ENCODE measurements at places on chromosomes 4 and X.

DNA sequence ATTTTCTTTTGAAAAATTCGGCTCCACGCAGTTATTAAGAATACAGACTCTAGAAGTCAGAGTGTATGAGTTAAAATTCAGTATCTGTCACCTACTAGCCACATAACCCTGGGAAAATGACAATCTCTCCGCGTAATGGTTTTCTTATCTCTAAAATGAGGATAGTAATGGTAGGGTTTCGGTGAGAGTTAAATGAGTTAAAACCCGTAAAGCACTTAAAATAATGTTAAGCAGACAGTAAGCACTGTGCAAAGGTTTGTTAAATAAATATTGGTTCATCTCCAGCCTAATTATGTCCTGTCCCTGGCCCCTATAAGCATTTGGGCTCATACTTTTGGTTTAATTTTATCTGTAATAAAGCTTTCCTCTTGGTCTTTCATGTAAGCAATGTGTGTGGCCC lies 350.8 kb upstream of the GRIA3 start:
- no peak for DNase-seq

GRCh38 chr4:182741054-182741453 lies 176.1 kb downstream of the DCTD start:
- DNase-seq: no peak

DNA sequence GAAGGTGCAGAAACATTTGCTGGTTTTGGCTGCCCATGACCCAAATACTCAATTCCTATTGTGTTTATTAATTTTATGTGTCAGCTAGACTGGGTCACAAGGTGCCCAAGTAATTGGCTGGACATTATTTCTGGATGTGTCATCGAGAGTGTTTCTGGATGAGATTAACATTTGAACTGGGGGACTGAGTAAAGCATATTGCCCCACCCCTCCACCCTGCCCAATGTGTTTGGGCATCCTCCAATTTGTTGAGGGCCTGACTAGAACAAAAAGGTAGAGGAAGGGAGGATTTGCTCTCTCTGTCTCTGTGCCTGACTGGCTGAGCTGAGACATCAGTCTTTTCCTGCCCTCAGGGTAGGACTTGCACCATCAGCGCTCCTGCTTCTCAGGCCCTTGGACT lies 29.7 kb upstream of the LCORL start:
- DNase-seq: no peak

GRCh38 chr4:63817196-63817865 lies 591.9 kb downstream of the TECRL start:
- DNase-seq: no peak

DNA sequence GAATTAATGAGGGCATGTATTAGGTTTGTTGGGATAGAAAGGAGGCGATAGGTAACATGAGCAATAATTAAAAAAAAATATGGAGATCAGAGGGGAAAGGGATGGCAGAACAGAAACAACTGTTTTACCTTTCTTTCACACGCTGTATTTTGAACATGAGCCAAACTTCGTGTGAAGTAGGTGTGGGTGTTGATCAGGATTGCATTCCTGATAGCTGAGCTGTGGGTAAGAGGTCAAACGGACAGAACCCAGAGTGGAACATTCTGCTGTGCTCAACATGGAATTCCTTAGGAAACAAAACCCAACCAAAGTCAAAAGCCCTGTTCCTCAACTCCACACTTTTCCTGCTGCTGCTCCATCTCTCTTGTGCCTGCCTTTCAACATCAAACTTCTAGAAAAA lies 162.5 kb upstream of the CASK start:
- DNase-seq: no peak

- DNase-seq: no peak
Observed at GRCh38 chr4:113878668-113879067, 100.8 kb downstream of the ARSJ start.

- no peak for DNase-seq
Observed at GRCh38 chr4:16508968-16509367, 282.7 kb upstream of the TAPT1 start.

GRCh38 chrX:135923353-135923752 lies 29.8 kb downstream of the SAGE1 start:
- DNase-seq: no peak

GRCh38 chrX:155959018-155959587 lies 38.4 kb upstream of the IL9R start:
- DNase-seq: no peak

All from stimulated activated CD8-positive, alpha-beta memory T cell treated with anti-CD3 and anti-CD28 coated beads, Interleukin-2, amount 100 ng/mL, for 1 hour (primary cell).